ENCODE measurements at places on chromosomes 5 and 9. TPM values are rescaled to one million over a fixed set of nuclear protein-coding genes. Genes with fewer than 3 reads are reported as not detected.

DNA sequence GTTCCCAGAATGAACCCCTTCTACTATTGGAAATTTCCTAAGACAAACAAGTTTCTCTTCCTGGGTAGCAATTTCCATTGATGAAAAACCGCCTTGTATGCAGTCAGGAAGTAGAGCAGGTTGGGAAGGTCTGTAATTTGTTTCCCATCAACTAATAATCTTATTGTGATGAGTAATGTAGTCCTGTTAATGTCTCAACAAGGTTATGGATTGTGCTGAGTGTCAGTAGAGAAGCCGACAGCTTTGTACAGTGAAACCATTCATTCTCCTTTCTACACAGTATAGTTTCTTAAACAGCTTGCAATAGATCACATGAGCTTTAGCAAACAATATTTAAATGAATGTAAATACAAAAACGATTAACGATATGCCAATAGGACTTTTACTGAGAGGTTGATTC lies 355.4 kb upstream of the WWC1 start:
- no peak overlapping the region for H3K4me3 ChIP-seq
- no peaks in the 10 kb centered on the region for H3K36me3 ChIP-seq
- no peak overlapping the region for H3K27ac ChIP-seq
- H3K4me1 ChIP-seq = no peaks in the 10 kb centered on the region
- DNase-seq = no peak

BARHL1 gene
- total RNA-seq = not detected

GRCh38 chr5:145743396-145744061 lies 91.6 kb downstream of the PRELID2 start:
- H3K27ac ChIP-seq = no peak overlapping the region
- H3K4me1 ChIP-seq = no peaks in the 10 kb centered on the region
- DNase-seq = no peak
- H3K4me3 ChIP-seq = no peak overlapping the region
- no peaks in the 10 kb centered on the region for H3K27me3 ChIP-seq

DNA sequence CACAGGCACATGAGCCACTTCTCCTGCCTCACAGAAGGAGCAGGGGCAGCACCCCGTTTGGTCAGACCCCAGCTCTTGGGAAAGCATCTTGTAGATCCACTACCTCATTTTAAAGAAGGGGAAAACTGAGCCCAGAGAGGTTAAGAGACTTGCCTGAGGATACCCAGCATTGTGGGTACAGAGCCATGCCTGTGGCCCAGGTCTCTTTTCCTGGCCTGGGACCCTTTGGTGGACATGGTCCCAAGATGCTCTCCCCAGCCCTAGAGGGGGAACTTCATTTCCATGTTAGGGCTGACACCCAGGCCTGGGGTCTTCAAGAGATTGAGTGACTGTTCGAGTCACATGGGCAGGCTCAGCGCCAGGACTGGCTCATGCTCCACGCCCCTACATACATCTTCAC lies 64.2 kb downstream of the NEK6 start:
- no peaks in the 10 kb centered on the region for H3K27me3 ChIP-seq
- H3K27ac ChIP-seq = no peak overlapping the region
- peaks cover 85% of the 10 kb centered on the region for H3K36me3 ChIP-seq
- H3K4me3 ChIP-seq = no peak overlapping the region
- no peak for DNase-seq

- no peaks in the 10 kb centered on the region for H3K27me3 ChIP-seq
- DNase-seq = no peak
- no peak overlapping the region for H3K27ac ChIP-seq
- H3K4me3 ChIP-seq = no peak overlapping the region
- H3K4me1 ChIP-seq = no peaks in the 10 kb centered on the region
Observed at GRCh38 chr5:89303033-89303480, 420.1 kb upstream of the MEF2C start.

ORM2 gene
- not detected for total RNA-seq

OR5C1 gene
- total RNA-seq = not detected

IL13 gene
- not detected for total RNA-seq

ADGRV1 gene
- total RNA-seq = 1.8 TPM

- no peaks in the 10 kb centered on the region for H3K4me1 ChIP-seq
- H3K4me3 ChIP-seq = no peak overlapping the region
- no peak overlapping the region for H3K27ac ChIP-seq
- H3K36me3 ChIP-seq = no peaks in the 10 kb centered on the region
Observed at GRCh38 chr9:131324736-131325679, 35.5 kb downstream of the PLPP7 start.

GRCh38 chr9:128124873-128125579 lies 2.5 kb downstream of the PTGES2 start:
- peak overlapping the region; percentile 96 for H3K27ac ChIP-seq
- H3K27me3 ChIP-seq = no peaks in the 10 kb centered on the region
- no peak overlapping the region for H3K4me3 ChIP-seq
- peaks cover 39% of the 10 kb centered on the region for H3K4me1 ChIP-seq
- peaks cover 36% of the 10 kb centered on the region for H3K36me3 ChIP-seq

GRCh38 chr9:120924698-120925534 lies 1.7 kb downstream of the TRAF1 start:
- peaks cover 20% of the 10 kb centered on the region for H3K4me1 ChIP-seq
- H3K4me3 ChIP-seq = peak overlapping the region; percentile 25
- no peaks in the 10 kb centered on the region for H3K36me3 ChIP-seq
- DNase-seq = no peak
- no peaks in the 10 kb centered on the region for H3K27me3 ChIP-seq
- H3K27ac ChIP-seq = peak overlapping the region; percentile 74

GRCh38 chr9:134709512-134710270 lies 68.1 kb downstream of the COL5A1 start:
- peak overlapping the region; percentile 83 for H3K27ac ChIP-seq
- H3K4me3 ChIP-seq = no peak overlapping the region
- peaks cover 68% of the 10 kb centered on the region for H3K4me1 ChIP-seq
- DNase-seq = peak; percentile 84
- no peaks in the 10 kb centered on the region for H3K36me3 ChIP-seq
- H3K27me3 ChIP-seq = no peaks in the 10 kb centered on the region

PCDHA13 gene
- 0.55 TPM for total RNA-seq

ATP10B gene
- total RNA-seq = 115 TPM

GRCh38 chr5:157961896-157962590 lies 103.1 kb upstream of the CLINT1 start:
- H3K4me3 ChIP-seq = no peak overlapping the region
- no peaks in the 10 kb centered on the region for H3K4me1 ChIP-seq
- H3K27ac ChIP-seq = no peak overlapping the region
- no peaks in the 10 kb centered on the region for H3K27me3 ChIP-seq
- H3K36me3 ChIP-seq = no peaks in the 10 kb centered on the region

GRCh38 chr9:92976431-92976830 lies 29.1 kb downstream of the FGD3 start:
- H3K36me3 ChIP-seq = peaks cover 8% of the 10 kb centered on the region
- peaks cover 47% of the 10 kb centered on the region for H3K4me1 ChIP-seq
- H3K27ac ChIP-seq = no peak overlapping the region
- no peaks in the 10 kb centered on the region for H3K27me3 ChIP-seq
- no peak for DNase-seq

TGFBI gene
- total RNA-seq = 70.1 TPM

GRCh38 chr5:135053989-135054388 lies 20.0 kb upstream of the PITX1 start:
- H3K27me3 ChIP-seq = peaks cover 71% of the 10 kb centered on the region
- H3K27ac ChIP-seq = no peak overlapping the region
- H3K4me3 ChIP-seq = no peak overlapping the region
- DNase-seq = no peak
- H3K4me1 ChIP-seq = peaks cover 28% of the 10 kb centered on the region
- no peaks in the 10 kb centered on the region for H3K36me3 ChIP-seq

SLC46A2 gene
- total RNA-seq = not detected

DNA sequence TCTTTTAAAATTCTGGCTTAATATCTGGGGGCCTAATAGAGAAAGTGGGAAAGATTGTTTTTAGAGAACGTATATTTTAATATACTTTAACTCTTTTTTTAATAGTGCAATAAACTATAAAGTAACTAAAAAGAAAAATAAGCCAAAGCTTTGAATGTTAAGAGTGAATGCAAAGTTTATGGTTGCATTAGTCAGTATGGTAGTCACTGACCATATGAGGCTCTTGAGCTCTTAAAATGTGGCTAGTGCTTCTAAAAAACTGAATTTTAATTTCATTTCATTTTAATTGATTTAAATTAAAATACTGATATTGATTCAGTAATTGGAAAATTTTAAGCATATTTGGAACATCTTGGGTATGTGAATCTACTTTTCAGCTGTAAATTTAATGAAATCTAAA lies 310.7 kb downstream of the PJA2 start:
- DNase-seq = no peak
- H3K4me1 ChIP-seq = no peaks in the 10 kb centered on the region

GRCh38 chr9:36935768-36936497 lies 98.1 kb downstream of the PAX5 start:
- H3K27me3 ChIP-seq = no peaks in the 10 kb centered on the region
- no peaks in the 10 kb centered on the region for H3K4me1 ChIP-seq
- no peak overlapping the region for H3K4me3 ChIP-seq
- H3K27ac ChIP-seq = no peak overlapping the region
- peak; percentile 9 for DNase-seq
- H3K36me3 ChIP-seq = no peaks in the 10 kb centered on the region

TNFSF8 gene
- 14.0 TPM for total RNA-seq

IFNA13 gene
- total RNA-seq = not detected

EPB41L4B gene
- total RNA-seq = 27.5 TPM

GRCh38 chr9:21919377-21920362 lies 74.5 kb downstream of the CDKN2A start:
- H3K4me1 ChIP-seq = no peaks in the 10 kb centered on the region
- no peak overlapping the region for H3K4me3 ChIP-seq
- peak overlapping the region; percentile 2 for H3K27ac ChIP-seq
- no peaks in the 10 kb centered on the region for H3K27me3 ChIP-seq
- peak; percentile 70 for DNase-seq

GABRA6 gene
- not detected for total RNA-seq

GRCh38 chr9:1759771-1760300 lies 255.3 kb upstream of the SMARCA2 start:
- H3K4me1 ChIP-seq = no peaks in the 10 kb centered on the region
- no peaks in the 10 kb centered on the region for H3K27me3 ChIP-seq
- no peak overlapping the region for H3K27ac ChIP-seq
- no peaks in the 10 kb centered on the region for H3K36me3 ChIP-seq
- no peak for DNase-seq
- no peak overlapping the region for H3K4me3 ChIP-seq

OR1L8 gene
- not detected for total RNA-seq

DNA sequence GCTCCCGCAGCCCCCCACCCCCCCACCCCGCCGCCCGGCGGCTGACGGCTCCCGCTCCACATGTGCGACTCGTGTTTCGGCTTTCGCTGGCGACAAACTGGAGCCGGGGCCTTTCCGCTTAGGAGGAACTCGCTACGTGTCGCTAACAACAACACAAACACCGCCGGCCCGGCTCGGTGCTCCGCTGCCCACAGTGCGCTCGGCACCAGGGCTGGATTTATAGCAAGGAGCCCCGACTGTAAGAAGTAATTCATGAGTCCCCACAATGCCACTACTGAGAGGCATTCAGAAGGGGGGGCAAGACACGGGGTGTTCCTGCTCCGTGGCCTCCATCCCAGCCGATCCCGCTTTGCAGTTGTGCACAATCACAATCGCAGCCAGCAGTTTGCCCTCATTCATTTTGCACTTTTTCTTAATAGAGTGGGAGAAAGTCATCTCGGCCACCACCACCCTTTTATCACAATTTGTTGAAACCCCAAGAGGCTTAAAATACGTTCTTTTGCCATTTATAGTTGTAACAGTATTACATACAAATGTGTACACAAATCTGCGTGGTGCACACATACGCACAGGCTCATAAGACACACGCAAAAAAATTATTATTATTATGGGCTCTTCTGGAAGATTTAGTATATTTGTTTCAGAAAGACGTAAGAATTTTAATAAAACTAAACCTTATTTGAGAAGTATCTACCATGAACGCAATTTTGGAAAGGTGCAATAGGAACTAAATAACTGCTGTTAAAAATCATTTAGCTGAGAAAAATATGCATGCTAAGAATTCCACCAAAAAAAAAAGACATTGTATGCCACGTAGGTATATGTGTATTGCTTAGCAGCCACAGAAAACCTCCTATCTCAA lies 48.1 kb downstream of the EBF1 start:
- H3K4me1 ChIP-seq = no peaks in the 10 kb centered on the region
- no peaks in the 10 kb centered on the region for H3K27me3 ChIP-seq

DNA sequence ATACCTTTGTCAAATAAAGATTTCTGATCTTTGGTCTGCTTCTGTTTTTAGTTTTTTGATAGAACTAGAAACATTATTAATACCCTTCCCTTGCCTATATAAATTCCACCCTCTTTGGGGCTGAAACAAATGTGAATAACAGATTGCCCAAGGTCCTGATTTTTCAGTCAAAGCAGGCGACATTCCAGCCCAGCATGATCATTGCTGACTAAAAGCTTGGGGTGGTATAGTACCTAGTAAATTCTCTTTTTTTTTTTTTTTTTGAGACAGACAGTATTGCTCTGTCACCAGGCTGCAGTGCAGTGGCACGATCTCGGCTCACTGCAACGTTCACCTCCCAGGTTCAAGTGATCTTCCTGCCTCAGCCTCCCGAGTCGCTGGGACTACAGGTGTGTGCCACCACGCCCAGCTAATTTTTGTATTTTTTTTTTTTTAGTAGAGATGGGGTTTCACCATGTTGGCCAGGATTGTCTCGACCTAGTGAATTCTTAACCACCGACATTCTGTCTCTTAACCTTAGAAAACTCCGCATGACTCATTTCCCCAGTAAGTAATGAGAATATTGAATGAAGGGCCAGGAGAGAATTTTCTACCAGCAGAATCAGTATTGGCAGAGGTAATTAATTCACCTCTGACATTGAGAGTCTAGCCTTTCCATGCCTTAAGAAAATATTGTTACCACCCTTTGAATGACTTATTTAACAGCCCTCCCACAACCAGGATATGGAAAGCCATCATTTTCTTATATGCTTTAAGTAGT lies 226.4 kb downstream of the GNA14 start:
- no peak overlapping the region for H3K4me3 ChIP-seq
- no peaks in the 10 kb centered on the region for H3K36me3 ChIP-seq
- DNase-seq = no peak
- H3K4me1 ChIP-seq = no peaks in the 10 kb centered on the region

GRCh38 chr9:18489861-18490260 lies 15.9 kb downstream of the ADAMTSL1 start:
- DNase-seq = no peak
- no peak overlapping the region for H3K4me3 ChIP-seq
- H3K4me1 ChIP-seq = peaks cover 19% of the 10 kb centered on the region
- no peaks in the 10 kb centered on the region for H3K27me3 ChIP-seq
- H3K36me3 ChIP-seq = no peaks in the 10 kb centered on the region

ADCY2 gene
- 0.29 TPM for total RNA-seq

PPIC gene
- total RNA-seq = 22.5 TPM

GRAMD2B gene
- total RNA-seq = 69.6 TPM

DNA sequence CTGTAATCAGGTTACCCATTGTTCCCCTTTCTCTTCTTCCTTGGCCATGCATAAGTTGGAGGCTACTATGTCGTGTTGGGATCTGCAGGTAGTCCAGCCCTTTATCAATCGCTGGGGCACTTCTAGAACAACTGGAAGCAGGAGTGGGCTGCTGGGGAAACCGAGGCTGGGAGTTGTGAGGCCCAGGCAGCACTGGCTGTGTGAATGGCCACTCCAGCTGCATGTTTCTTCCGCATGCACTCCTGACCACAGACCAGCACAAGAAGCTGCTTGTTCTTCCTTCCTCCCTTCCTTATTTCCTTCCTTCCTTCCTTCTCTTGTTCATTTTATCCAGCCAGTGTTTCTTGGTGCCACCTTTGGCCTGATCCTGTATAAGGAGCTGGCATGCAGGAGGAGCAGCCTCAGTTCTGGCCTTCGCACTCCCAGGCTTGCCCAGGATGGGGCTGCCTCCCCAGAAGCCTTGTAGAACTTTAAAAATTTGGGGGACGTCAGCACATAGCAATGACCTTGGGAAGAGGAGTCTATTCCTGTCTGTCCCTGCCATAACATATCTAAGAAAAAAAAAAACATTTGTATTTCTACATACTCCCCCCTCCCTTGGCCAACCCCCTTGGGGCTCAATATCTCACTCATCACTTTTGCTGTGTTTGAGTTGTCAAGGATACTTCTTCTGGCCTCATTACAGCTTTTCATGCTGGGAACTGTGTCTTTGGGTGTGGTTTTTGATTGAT lies 20.8 kb upstream of the CXCL14 start:
- DNase-seq = no peak
- H3K27ac ChIP-seq = no peak overlapping the region
- H3K4me3 ChIP-seq = no peak overlapping the region

Measured in stomach (tissue), 19 donors.